AG08396 (cell line): ENCODE measurements at places on chromosomes 3 and 15.

DNA sequence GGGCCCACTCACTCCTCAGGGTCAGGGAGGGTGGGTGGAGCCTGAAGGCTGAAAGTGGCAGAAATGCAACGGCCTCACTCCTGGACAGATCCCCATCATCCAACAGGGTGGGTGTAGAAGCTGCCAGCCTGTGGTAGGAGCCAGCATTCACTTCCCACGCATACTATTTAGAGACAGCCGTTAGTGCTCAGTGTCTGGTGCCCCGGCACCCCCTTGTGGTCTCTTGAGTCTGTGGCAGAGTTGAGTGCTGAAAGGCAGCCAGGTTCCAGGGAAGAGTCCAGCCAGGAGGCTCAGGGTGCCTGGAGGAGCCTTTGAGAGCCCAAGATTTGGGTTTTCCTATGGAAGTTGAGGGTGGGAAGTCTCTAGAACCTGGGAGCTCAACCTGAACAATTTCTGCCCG, 2.1 kb upstream of the GNAT1 start:
- DNase-seq, result peak; percentile 93

GRCh38 chr3:15399970-15400369, 27.4 kb downstream of the METTL6 start:
- no peak for DNase-seq

- no peak for DNase-seq
These were observed 115.2 kb downstream of the PEX5L start for GRCh38 chr3:179921500-179921899.

DNA sequence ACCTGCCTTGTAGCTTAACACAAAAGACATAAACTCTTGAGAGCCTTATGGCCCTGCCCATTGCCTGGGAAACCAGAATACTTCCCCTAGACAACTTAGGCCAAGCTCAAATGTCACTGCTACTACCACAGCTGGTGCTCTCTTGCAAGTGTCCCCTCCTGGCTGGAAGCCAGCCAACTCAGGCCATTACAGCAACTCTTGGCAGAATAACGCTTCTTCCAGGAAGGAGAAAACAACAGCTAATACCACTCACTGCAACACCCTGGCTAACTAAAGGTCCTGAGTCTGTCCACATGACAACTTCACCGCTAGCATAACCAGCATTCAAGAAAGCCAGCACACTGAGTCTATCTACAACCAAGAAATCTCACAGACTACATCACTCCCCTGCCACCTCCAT, 5.1 kb upstream of the B4GALT4 start:
- no peak for DNase-seq

DNA sequence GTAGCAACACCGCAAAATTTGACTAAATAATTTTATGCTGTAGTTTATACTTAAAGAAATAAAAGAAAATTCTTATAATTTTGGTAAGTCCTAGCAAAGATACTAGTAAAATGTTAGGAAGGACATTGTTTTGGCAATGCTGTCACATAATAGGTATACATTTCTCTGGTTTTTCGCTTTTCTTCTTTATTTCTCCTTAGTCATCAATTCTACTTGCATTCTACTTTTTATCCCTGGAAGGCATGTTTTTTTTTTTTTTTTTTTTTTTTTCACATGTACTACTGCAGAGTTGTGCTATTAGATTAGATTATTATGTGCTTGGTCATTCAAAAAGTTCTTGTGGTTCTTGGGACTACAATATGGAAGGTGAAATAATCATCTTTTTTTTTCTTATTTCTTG, 1421.2 kb downstream of the SI start:
- no peak for DNase-seq

DNA sequence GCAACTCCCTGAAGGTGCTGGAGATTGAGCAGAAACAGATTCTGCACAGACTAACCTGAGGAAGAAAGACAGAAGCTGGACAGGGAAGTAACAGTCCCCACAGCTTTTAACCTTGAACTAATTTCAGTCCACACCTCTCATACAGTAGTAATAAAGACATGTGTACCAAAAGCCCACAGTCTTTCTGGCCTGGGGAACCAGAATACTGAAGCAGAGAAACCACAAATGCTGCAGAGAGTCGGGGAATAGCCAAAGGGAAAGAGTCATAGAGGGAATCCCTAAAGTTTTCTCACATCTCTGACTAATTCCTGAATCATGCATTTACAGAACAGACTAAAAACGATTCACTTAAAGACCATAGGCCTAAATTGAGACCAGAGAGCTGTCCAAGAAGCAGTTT, 503.4 kb upstream of the NECTIN3 start:
- peak; percentile 39 for DNase-seq

- no peak for DNase-seq
These were observed 770.4 kb upstream of the SEMA6D start for GRCh38 chr15:46946953-46947352.

- DNase-seq, result no peak
These were observed 22.1 kb downstream of the CHDH start for GRCh38 chr3:53823956-53824657.

DNA sequence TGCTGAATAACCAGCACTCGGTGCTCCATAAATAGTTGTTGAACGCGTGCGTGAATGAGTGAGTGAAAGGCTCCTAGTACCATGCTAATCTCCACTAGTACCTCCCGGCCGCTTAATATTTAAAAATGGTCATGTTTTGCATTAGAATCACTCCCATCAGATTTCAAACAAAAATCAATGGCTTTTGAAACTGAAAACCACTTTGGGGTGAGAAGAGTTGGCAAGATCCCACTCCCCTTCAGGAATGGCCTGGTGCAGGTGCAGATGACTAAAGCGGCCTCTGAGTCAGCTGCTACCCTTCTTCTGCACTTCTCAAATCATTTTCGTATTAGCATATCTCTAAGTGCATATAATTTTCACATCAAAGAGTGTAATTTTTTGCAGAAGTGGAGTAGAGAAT, 425.3 kb upstream of the PROK2 start:
- no peak for DNase-seq

GRCh38 chr3:17115186-17115585, 230.4 kb downstream of the PLCL2 start:
- no peak for DNase-seq

- DNase-seq, result peak; percentile 94
These were observed at the start of gene MYLK for GRCh38 chr3:123884203-123884831. Gene MYLK (minus strand): TSS chr3:123884332. CDS start chr3:123793841, 90,491 bp downstream.

DNA sequence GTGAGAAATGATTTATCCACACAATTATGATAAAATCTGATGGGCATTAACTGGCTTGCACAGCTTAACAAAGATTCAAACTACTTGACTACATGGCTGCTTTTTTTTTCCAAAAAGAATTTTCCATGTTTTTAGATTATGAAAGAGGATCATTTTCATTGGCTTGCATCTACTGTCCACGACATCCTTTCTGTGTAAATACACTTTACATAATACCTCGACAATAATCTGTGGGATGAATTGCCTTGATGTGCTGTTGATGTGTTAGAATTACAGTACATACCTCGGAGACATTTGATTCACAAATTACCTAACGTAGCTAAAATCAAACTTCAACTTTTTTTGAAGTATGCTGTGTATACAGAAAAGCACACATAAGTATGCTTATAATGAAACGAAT, 104.4 kb downstream of the PPP2R3A start:
- DNase-seq, result no peak

DNA sequence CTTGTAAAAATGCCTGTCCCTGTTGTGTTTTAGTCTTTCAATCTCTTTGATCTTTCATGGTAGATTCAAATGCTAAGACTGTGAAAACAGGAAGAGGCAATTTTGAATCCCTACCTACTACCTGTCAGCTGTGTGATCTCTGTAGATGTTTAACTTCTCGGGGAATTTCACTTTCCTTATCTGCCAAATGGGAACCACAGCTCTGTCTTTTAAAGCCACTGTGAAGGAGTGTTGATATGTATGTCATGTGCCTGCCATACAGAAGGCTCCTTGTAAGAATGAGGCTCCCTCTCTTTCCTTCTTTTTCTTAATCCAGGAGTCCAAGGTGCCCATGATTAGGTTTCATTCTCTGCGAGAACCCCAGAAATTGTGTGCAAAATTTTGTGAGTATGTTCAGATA, 139.6 kb upstream of the ADAMTS9 start:
- DNase-seq, result no peak

DNA sequence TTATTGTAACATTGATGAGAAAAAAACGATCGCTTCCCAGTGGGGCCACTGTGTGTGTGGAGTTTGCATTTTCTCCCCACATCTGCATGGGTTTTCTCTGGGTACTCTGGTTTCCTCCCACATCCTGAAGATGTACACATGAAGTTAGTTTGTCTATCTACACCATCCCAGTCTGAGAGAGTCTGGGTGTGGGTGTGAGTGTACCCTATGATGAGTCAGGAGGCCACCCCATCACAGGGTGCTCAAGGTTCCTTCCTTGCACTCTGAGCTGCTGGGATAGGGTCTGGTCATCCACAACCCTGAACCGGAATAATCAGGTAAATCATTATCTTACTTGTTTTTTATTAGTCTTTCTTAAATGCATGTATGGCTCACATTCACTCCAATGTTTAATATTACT, 457.1 kb downstream of the NTRK3 start:
- no peak for DNase-seq

DNA sequence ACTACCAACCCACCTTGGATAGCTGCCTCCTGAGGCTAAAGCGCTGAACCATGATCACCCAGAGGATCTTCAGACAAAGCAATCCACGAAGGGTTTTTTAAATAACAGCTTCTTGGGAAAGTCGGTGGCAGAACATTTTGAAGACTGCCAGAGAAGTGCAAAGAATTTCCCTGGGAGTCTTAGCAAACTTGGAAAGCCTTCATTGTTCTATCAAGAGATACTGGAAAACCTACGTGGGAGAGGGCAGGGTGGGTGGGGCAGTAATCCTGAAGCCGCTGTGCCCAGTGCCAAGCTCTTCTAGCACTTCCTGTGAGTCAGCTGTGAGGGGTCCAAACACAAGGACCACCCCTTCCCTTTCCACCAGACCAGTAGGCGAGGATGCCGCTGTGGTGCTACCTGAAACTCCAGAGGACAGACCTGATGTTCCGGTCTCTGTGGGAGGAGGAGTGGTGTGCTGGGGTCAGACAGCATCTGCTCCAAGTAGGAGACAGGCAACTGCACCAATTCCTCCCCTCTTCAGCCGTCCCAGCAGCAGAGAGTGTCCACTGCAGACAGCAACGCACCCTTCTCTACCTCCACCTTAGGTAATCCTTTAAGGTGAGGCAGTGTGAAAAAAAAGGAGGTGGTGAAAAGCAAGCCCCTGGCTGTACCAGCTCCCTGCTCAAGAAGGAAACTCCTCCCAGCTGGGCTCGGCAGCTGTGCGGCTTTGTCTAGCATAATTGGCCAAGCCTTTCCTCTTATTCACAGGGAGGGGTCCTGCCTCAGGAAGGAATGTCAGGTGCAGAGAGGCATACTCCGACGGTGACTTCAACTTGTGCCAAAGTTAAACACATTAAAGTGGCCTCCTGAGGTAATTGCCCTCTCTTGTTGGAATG, 99.0 kb downstream of the TMCC1 start:
- no peak for DNase-seq

DNA sequence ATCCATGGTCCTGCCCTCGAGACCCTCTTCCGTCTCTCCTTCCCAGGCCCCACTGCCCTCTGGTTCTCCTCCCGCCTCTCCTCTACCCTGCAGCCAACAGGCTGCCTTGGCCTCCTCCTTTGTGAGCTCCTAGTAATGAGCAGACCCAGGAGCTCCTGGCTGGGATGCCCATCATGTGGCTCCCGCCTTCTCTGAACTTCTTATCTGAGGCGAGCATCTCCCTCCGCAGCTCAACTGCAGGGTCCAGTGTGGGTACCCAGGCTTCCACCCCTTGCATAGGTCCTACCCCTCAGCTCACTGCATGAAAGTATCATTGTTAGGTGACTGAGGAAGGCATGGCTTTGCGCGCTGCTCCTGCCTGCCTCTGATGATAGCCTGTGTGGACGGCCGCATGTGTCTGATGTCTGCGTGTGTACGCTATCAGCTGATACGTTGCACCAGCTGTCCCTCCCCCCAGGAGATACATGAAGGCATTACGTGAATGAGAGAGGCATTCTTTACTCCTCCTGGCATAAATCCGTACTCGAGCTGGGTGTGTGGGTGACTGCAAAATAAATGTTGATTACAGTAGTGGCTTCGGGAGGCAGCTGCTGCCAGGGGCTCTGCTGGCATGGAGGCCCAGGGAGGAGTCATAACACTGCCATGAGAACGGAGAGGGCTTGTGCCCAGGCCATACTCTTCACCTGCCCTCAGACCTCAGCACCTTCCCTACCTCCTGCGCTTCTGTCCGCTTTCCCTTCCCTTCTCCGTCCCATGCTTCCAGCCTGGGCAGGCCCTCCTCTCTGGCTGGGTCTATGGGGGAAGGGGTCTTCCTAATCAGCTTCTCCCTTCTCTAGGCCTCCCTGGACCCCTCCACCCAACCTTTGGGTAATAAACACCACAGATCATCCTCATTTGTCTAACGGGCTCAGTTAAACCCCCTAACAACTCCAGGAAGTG, 48.8 kb downstream of the ZNF710 start:
- no peak for DNase-seq

DNA sequence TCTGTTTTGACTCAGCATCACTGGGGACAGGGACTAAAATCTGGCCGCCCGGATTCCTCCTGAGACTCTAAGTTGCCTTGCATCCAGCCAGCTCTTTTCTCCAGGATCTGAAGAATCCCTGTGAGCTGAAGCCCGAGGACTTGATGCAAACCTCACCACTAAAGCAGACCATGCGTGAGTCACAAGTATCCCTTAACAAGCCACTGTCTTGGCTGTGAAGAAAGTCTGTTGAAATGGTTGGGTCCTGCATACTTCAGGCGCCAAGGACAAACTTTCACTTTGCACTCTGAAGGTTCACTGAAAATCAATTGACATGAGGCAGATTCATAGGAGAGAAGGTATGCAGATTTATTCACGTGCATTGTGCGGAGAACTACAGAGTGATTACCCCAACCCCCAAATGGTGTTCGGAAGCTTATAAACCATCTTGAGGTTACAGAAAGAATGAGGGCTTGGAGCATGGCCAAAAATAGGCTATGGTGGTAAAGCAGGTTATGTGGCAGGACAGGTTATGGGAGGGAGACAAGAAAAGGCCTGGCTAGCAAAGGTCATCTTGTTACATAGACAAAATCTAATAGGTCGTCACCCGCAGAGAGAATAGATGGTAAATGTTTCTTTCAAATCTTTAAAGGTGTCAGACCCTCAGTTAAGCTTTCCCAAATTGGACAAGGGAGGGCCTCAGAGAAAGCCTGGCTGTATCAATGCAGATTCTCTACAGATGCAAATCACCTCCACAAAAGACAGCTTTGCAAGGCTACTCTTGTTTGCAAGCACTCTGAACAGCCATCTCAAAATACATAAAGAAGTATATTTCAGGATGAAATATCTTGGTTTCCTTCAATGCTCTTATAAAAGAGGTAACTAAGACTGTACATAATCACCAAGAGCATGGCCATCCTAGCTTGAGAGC, 126.3 kb upstream of the PLAAT1 start:
- no peak for DNase-seq

DNA sequence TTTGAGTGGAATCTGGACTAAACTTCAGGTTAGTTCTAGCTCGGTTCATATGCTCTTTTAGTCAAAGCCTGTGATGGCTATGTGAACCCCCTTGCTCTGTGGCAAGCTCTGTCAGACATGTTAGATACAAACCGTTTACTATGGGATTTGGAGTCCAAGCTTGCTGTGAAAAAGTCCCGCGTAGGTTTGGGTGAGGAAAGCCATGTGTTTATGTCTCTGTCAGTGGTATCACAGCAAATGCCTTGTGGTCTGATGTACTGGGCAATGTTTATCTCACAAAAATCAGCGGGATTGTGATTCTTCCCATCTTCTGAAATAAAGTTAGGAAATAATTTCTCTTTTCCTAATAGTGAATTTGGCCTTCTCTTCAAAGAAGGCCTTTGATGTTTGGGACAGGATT, 5.0 kb downstream of the BOC start:
- no peak for DNase-seq

GRCh38 chr3:111874177-111874820, 15.2 kb downstream of the PHLDB2 start:
- DNase-seq, result peak; percentile 44
